Activated T-helper 1 cell treated with anti-CD3 and anti-CD28 coated beads, Interleukin-12 subunit alpha, Interleukin-12 subunit beta, Interleukin-2, Interleukin-4 antibody, amounts not matched to agents 30 ng/mL and 10 ng/mL and 1 ng/mL, durations not matched to agents 14 hours and 24 hours and 36 hours (primary cell): ENCODE measurements at places on chromosomes 7 and 10.

DNA sequence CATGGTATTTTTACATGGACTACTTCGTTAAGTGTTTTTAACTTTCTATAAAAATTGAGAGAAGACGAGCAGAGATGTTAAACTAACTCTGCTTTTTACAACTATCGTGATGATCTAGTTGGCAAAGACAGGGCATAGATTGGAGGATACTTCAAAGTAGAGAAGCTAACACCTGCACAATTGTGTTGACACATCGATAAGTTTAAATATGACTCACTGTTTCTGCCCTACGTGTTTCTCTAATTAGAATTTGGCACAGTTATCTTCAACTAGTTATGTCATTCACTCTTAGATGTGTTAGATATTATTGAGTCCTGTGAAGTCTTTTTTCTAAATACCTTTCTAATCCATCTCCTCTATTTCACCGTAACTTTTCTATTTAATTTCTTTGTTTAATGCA is 68.5 kb upstream of the FERD3L start:
- DNase-seq = no peak
- no peaks in the 10 kb centered on the region for H3K4me1 ChIP-seq
- no peak overlapping the region for H3K4me3 ChIP-seq
- no peaks in the 10 kb centered on the region for H3K36me3 ChIP-seq

GRCh38 chr10:111335826-111336225 is 259.0 kb downstream of the ADRA2A start:
- DNase-seq = no peak
- H3K4me1 ChIP-seq = no peaks in the 10 kb centered on the region
- H3K4me3 ChIP-seq = no peak overlapping the region
- no peak overlapping the region for H3K27ac ChIP-seq
- H3K27me3 ChIP-seq = no peaks in the 10 kb centered on the region
- H3K36me3 ChIP-seq = no peaks in the 10 kb centered on the region

- no peak for DNase-seq
- peaks cover 3% of the 10 kb centered on the region for H3K27me3 ChIP-seq
- no peaks in the 10 kb centered on the region for H3K36me3 ChIP-seq
- H3K4me3 ChIP-seq = no peak overlapping the region
Measured at GRCh38 chr10:133105686-133106390, 18.1 kb downstream of the ADGRA1 start.

DNA sequence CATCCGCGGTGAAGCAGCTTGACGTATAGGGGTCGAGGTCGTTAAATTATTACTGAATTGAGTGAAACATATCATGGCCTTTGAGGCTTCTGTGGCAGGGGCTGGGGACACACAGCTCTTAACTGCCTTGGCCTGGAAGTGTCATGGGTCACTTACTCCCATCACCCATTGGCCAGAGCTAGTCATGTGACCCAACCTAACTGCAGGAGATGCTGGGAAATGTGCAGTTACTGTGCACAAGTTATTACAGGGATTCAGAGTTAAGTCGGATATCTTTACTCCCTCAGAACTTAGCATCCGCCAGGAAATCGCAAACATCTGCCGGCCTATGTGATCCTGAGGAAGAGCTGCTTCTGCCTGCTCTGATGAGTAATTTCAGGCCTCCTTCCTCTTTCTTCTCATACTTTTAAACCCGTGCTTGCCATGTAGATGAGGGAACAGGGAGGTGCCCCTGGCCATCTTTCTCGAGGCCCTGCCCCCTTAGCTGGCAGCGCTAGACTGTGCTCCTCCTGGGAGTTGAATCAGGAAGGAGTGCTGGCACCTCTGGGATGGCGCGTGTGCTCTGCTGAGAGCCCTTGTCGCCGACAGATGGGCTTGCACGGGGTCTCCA is 203.6 kb downstream of the TCF7L2 start:
- H3K27me3 ChIP-seq = peaks cover 4% of the 10 kb centered on the region
- no peak overlapping the region for H3K27ac ChIP-seq
- DNase-seq = no peak
- no peak overlapping the region for H3K4me3 ChIP-seq
- H3K4me1 ChIP-seq = no peaks in the 10 kb centered on the region

DNA sequence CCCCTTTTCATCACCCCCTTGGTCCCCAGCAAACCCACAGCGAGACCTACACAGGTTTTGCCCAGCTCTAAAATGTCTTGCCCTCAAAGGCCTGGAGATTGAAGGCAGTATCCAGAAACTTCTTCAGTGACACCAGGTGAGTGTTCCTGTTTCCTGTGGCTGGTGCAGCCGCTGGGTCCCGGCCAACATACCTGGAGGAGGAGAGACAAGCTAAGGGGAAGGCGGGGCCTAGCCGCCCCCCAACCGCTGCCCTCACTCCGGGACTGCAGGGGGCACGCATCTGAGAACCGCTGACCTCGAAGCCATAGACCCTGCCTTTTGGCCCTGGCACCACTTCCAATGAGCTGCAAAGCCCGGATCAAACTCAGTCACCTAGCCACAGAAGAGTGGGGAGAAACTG is 27.0 kb downstream of the OGDHL start:
- no peak overlapping the region for H3K27ac ChIP-seq
- H3K4me3 ChIP-seq = no peak overlapping the region
- no peaks in the 10 kb centered on the region for H3K36me3 ChIP-seq
- peaks cover 1% of the 10 kb centered on the region for H3K27me3 ChIP-seq
- DNase-seq = no peak
- H3K4me1 ChIP-seq = no peaks in the 10 kb centered on the region

DNA sequence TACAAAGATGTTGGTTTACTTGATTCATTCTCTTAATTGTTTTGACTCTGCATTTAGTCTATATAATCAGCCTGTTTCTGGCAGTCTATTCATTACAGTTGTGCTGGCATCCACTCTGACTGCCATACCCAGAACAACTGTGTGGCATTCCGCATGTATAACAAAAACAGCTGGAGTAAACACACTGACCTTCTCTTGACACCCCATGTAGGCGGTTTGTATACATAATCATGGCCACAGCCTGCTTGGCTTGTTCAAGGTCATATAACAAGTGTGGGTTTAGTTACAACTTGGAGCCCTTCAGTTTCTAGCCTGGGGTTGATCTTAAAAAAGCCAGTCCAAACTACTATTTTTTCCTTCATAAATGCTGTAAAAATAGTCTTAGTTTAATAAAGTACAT is 70.9 kb downstream of the MBL2 start:
- H3K4me3 ChIP-seq = no peak overlapping the region
- no peaks in the 10 kb centered on the region for H3K27me3 ChIP-seq
- H3K4me1 ChIP-seq = no peaks in the 10 kb centered on the region

GRCh38 chr7:112019932-112020331 is 186.3 kb downstream of the DOCK4 start:
- no peaks in the 10 kb centered on the region for H3K36me3 ChIP-seq
- no peak for DNase-seq
- H3K4me1 ChIP-seq = no peaks in the 10 kb centered on the region
- H3K4me3 ChIP-seq = no peak overlapping the region
- peaks cover 4% of the 10 kb centered on the region for H3K27me3 ChIP-seq
- no peak overlapping the region for H3K27ac ChIP-seq

- no peak overlapping the region for H3K27ac ChIP-seq
- H3K4me1 ChIP-seq = no peaks in the 10 kb centered on the region
- H3K27me3 ChIP-seq = no peaks in the 10 kb centered on the region
- no peaks in the 10 kb centered on the region for H3K36me3 ChIP-seq
- DNase-seq = no peak
Measured at GRCh38 chr7:22934473-22935065, 79.4 kb downstream of the HYCC1 start.

DNA sequence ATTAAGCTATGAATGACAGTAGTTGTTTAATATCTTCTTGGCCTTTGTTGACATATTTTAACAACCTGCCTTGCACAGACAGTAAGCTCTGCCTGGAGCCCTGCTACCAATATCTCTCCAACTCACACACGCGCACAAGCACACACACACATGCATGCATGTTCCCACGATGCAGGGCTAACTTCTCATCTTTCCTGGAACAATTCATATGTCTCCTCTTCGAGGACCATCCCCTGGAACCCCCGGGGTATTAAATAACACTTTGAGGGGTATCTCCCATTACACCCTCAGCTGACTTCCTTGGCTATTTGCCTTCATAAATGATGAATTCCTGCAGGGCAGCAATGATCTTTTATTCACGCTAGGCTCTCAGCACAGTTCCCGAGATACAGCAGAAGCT is 258.0 kb downstream of the TRIL start:
- H3K4me1 ChIP-seq = no peaks in the 10 kb centered on the region
- no peak overlapping the region for H3K27ac ChIP-seq
- H3K4me3 ChIP-seq = no peak overlapping the region
- DNase-seq = no peak
- no peaks in the 10 kb centered on the region for H3K36me3 ChIP-seq

- H3K27me3 ChIP-seq = no peaks in the 10 kb centered on the region
- H3K36me3 ChIP-seq = no peaks in the 10 kb centered on the region
- no peaks in the 10 kb centered on the region for H3K4me1 ChIP-seq
- DNase-seq = no peak
- no peak overlapping the region for H3K27ac ChIP-seq
Measured at GRCh38 chr7:154304740-154305700, 252.8 kb downstream of the DPP6 start.

DNA sequence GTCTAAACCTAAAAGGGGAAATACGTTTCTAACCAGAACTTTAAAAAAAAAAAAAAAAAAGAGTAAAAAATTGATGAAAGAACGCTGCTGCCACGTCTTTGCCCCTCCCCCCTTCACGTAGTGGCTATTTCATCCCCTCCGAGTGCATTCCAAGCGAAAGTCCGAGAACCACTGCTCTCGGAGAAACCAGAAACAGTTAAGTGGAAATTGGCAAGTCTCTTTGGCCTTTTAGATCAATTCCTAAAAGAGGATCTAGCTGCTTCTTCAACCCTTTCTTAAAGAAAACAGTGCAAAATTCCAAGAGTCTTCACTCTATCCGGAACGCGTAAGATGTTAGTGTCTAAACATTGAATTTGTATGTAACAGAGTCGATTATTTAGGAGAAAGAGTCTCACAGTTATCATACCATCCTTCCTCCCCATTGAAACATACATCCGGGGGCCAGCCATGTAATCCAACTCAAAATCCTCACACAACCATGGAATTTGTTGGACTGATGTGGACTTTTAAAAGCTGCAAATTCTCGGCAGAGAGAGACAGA is 1.1 kb downstream of the P4HA1 start:
- peaks cover 15% of the 10 kb centered on the region for H3K36me3 ChIP-seq
- DNase-seq = no peak
- H3K4me1 ChIP-seq = peaks cover 50% of the 10 kb centered on the region
- H3K27ac ChIP-seq = peak overlapping the region; percentile 94

- no peak overlapping the region for H3K4me3 ChIP-seq
- peaks cover 16% of the 10 kb centered on the region for H3K27me3 ChIP-seq
- no peak overlapping the region for H3K27ac ChIP-seq
- peaks cover 16% of the 10 kb centered on the region for H3K4me1 ChIP-seq
Measured at GRCh38 chr10:63005246-63005645, 127.9 kb upstream of the NRBF2 start.

- DNase-seq = no peak
- no peak overlapping the region for H3K27ac ChIP-seq
- H3K27me3 ChIP-seq = no peaks in the 10 kb centered on the region
- H3K4me1 ChIP-seq = no peaks in the 10 kb centered on the region
- H3K36me3 ChIP-seq = no peaks in the 10 kb centered on the region
Measured at GRCh38 chr10:5038733-5039132, 35.1 kb upstream of the AKR1C2 start.

- H3K27me3 ChIP-seq = peaks cover 4% of the 10 kb centered on the region
- H3K27ac ChIP-seq = no peak overlapping the region
- no peaks in the 10 kb centered on the region for H3K4me1 ChIP-seq
Measured at GRCh38 chr10:123721441-123722049, 55.4 kb downstream of the GPR26 start.

- DNase-seq = no peak
- H3K4me1 ChIP-seq = peaks cover 18% of the 10 kb centered on the region
- H3K27ac ChIP-seq = no peak overlapping the region
- H3K4me3 ChIP-seq = no peak overlapping the region
Measured at GRCh38 chr7:155505422-155505793, 41.0 kb downstream of the CNPY1 start.

DNA sequence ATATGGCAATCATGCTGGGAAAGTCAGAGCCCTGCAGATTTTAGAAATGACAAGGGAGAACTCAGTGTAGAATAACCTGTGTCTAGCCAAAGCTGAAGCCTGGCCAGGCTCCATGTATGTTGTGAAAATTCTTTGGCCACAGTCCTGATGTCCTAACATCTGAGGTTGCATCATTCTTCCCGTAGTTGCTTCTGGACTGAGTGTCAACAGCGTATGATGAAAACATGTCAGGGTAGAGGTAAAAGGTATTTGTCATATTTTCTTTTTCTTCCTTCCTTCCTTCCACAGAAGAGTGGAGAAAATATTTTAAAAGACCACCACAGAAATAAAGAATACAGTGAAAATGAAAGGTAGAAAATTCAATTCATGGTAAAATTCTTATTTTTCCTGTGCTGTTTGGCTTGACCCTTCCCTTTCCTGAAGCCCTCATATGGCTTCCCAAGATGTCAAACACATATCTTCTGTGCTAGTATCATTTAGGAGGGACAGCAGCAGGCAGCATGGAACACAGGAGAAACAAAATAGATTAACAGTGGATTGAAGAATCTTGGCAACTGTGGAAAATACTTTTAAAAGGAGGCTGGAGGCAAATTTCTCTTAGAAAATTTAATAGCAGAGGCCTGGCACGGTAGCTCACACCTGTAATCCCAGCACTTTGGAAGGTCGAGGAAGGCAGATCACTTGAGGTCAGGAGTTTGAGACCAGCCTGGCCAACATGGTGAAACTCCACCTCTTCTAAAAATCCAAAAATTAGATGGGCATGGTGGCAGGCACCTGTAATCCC is 18.9 kb upstream of the NRBF2 start:
- no peaks in the 10 kb centered on the region for H3K36me3 ChIP-seq
- peaks cover 15% of the 10 kb centered on the region for H3K27me3 ChIP-seq
- H3K27ac ChIP-seq = no peak overlapping the region
- DNase-seq = no peak

GRCh38 chr7:107563081-107563774 is 492 bp downstream of the COG5 start:
- no peak for DNase-seq
- peak overlapping the region; percentile 88 for H3K27ac ChIP-seq
- H3K27me3 ChIP-seq = no peaks in the 10 kb centered on the region
- peaks cover 63% of the 10 kb centered on the region for H3K4me1 ChIP-seq

DNA sequence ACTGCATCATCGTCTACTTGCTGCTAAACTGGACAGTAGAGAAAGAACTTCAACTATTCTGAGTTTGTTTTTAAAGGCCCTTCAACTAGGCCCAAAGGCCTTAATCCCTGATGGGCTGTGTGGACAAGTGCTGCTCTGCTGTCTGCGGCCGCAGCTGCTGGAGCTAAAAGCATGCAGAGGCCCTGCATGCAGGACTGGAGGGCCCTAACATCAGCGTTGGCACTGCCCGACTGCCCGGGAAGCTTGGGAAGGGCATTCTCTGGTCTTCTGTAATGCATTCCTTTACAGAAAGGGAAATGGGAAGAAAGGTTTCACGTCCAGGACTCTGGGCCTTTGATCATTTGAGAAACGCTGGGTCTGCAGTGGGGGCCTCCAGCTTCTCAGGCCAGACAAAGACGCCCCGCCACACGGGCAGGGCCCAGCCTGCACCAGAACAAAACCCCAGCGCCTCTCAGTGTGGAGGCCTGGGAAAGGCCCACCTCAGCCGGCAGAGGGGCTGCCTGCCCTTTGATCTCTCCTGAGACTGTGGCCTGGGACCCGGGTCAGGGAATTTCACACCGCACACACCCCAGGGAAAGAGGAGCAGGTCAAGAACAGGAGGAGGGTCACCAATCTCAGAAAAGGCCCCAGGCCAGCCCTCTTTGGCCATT is 229.3 kb downstream of the DNAJB6 start:
- DNase-seq = no peak
- H3K4me3 ChIP-seq = no peak overlapping the region
- H3K4me1 ChIP-seq = peaks cover 30% of the 10 kb centered on the region
- H3K36me3 ChIP-seq = no peaks in the 10 kb centered on the region

- H3K4me3 ChIP-seq = no peak overlapping the region
- no peaks in the 10 kb centered on the region for H3K36me3 ChIP-seq
- no peak overlapping the region for H3K27ac ChIP-seq
- peaks cover 16% of the 10 kb centered on the region for H3K27me3 ChIP-seq
- no peak for DNase-seq
Measured at GRCh38 chr7:108026647-108027046, 23.7 kb upstream of the LAMB1 start.
